ENCODE measurements at places on chromosomes 3 and 15.
A peak's percentile ranks its signal among the peaks of the same experiment; 100 is the strongest.

DNA sequence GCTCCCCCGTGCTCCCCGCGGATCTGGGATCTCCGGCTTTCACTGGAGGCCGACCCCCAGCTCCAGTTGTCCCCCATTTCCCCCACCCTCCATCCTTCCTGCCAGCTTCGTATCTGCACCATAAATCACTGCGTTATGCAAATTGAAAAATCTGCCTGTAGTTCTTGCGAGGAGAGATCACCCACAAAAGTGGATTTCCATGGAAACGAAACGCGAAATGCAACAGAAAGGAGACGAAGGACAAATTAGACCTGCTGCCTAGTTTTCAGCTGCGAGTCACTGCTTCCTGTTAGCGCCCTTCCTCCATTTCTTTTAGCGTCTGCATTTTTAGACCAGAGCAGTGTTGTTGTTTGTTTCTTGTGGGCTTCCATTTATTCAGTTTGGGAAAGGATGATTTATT, 127.1 kb upstream of the ATP10A start:
- no peak for DNase-seq

DNA sequence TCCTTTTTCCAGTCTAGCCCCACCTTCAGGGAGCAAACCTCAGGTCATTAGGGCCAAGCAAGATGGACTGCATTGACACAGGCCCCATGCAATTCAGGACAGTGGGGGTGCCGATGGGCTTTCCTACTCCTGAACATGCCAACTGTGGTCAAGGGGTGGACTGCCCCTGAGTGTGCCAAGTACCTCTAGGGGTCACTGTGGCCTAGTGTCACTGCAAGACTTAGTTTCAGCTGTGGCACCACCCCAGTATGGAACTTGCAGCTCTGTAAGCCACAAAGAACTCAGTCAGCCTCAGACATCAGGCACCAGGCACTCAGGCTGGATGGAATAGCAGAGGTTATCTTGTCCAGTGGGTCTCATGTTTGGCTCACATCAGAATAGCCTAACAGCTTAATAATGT, 32.3 kb downstream of the EXOG start:
- no peak for DNase-seq

GRCh38 chr3:9776896-9777693, 7.3 kb upstream of the CAMK1 start:
- DNase-seq, result no peak

GRCh38 chr15:100601617-100602063, 344 bp downstream of the LINS1 start:
- DNase-seq, result no peak

- no peak for DNase-seq
These were observed 11.2 kb downstream of the SH2D7 start for GRCh38 chr15:78103406-78104118.

GRCh38 chr3:185457376-185457775, 41.5 kb downstream of the TMEM41A start:
- DNase-seq, result no peak

DNA sequence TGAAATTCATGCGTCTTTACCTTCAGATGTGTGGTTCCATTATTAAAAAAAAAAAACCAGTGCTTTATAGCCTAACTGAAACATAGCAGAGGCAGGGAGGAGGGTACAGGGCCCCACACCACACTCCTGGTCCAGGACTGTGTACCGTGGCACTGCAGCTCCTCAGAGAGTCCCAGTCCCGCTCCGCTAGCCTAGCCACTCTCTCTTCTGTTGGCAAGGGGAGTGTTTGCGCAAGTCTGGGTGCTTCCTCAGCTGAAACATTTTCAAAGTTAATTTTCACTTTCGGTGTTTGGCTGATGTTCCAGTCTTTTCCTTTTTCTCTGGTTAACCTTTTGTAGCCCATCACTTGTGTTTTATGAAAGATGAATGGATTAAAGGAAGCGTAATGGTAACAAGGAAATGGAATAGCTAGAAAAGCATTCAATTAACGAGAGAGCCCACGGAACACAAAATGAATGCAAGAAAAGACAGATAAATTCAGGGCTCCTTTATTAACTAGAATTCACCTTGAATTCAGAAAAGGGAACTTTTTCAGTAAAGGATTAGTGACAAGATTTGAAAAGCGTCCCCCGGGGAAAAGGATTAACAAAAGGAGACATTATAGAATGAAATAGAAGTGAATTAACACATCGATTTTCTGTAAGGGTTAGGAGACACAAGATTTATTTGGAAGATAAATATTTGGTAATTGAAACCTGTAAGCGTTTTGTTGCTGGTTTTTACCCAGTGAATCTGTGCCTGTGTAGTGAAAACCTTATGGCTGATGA, 177.0 kb downstream of the CACNA2D3 start:
- DNase-seq, result no peak

- no peak for DNase-seq
These were observed 299.3 kb upstream of the LYSMD4 start for GRCh38 chr15:100032358-100033085.

GRCh38 chr3:183664913-183665381, 29.5 kb downstream of the KLHL24 start:
- no peak for DNase-seq

DNA sequence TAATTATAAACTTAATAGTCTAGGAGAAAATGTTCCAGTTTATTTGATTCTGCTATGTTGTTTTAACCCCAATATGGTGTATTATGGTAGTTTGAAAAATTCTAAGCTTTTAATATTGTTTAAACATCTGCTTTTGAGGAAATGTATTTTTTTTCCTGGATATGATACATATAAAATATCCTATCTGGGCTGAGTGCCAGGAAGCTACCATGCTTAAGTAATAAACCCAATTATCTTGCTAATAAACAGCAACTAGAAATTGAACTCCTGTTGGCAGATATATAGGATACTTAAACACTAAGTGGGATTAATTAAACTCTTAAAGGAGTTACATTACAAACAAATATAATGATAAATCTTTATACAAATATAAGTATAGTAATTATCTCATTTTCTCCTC, 293.7 kb upstream of the GRM7 start:
- DNase-seq, result no peak

DNA sequence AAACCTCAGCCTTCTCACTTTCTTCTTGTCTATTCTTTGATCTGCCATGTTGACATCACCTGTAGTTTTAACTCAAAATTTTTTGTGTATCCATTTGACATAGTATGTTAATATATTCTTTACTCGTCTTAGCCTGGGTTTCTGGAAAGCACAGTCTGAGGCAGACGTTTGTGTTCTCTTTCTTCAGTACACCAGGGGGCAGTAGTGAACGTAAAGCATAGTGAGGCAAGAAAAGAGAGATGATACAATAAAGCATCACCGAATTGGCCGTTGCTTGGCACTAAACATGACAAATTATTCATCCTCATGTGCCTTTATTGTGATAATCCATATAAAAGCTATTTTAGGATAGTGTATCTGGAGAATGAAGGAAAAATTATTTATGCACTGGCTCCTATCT, 141.0 kb upstream of the MYRIP start:
- peak; percentile 59 for DNase-seq

DNA sequence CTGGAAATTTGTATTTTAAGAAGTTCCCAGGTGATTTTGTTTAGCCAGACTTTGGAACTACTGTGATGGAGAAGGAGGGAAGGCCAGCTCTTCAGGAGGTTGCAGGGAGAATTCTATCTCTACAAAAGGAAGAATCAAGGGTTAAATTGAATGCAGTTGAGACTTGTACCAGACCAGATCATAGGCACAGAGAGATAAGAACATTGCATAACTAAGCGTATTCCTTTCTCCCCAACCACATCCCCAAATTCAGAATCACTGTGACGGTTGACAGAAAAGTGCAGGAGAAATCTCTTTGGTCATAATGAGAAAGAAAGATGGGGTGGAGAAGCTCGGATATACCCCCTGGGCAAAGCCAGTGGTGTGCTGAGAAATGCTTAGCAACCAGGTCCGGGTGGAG, 7.2 kb downstream of the PLD1 start:
- DNase-seq, result no peak

DNA sequence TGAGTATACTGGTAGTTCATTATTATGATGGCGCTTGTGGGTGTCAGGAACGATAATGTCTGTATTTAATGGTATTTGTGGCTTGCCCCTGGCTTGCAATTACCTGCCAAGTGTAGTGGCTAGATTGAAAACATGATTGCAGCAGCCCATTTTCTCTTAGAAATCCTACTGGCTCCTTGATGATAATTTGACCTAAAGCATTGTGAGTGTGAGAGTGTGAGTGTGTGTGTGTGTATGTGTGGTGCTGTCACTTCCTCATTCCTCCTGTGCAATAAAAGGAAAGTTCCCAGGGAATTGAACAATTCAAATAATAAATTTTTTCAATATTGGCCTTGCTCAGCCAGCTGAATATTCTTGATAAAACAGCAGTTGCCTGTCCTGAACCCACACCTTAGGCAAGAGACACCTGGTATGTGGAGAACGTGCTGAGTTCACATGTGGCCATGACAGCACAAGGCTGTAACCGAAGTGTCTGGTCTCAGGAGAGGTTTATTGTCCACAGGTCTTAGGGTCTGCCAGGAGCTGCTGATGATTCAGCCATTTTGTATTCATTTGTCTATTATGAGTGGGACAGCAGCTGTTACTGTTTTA, 193.3 kb downstream of the CD47 start:
- no peak for DNase-seq

GRCh38 chr15:73569361-73569760, 63.8 kb downstream of the NPTN start:
- DNase-seq, result no peak

DNA sequence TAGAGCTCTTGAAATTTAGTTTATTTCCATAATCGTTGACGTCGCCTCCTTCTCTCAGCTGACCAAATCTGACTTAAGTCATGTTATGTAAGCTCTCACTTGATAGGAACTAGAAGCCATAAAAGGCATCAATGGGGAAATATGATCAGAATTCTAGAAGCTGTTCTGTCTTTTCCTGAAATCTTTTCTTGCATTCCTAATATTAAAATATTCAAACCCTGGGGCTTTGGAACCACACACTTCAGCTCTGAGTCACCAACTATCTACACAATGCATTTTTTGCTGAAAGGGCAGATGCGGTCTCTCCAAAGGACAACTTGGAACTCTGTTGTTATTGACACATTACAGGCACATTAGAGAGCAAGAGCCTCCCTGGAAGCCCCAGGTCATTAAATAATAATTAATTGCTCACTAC, 91.3 kb downstream of the LARS2 start:
- DNase-seq, result no peak

DNA sequence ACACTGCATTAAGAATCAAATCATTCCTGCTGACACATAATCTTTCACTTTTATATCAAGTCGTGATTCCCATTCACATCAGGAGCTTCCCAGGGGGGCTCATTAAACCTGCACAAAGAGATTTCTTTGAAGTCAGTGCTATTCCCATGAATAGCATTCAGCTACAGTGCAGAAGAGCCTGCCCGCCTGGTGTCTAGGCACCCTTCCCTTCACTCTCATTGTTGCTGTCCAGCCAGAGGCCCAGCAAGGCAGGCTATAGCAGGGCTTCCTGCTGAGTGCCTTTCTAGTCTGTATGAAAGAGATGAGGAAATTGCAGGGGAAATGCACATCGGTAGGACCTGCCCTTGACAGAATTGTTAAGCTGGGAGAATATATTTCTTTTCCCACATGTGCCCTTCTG, 4.5 kb upstream of the GJD2 start:
- DNase-seq, result no peak

- DNase-seq, result no peak
These were observed 140.3 kb downstream of the TBC1D5 start for GRCh38 chr3:17602126-17602525.

DNA sequence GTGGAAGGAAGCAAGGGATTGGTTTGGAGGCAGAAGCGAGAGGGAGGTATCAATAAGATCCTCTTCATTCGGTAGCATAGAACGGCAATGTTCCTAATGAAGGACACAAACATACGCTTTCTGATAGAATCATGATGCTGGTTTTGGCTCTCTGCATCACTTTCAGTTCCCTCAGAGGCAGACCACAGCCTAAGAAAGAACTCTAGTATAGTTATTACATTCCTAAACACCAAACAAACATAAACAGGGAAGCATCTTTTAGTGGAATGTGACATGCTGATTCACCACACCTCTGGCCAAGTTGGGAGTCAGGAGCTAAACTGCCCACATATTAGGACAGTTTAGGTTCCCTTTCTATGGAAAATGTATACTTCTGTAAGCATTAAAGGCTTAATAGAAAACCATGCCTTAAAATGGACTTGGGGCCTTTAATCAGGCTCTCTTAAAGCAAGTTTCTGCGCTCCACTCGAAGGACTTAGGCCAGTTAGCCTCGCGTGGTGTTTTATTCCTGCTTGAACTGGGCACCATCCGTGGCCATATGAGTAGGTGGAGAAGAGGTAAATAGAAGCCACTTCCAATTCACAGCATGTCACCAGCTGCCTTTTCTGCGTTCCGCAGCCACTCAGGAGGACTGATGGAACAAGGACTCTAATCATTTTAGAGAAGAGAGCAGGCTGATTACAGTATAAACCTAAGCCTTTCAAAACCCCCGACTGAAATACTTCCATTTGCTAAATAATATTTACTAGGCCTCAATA, 53.7 kb downstream of the CD47 start:
- DNase-seq, result no peak

DNA sequence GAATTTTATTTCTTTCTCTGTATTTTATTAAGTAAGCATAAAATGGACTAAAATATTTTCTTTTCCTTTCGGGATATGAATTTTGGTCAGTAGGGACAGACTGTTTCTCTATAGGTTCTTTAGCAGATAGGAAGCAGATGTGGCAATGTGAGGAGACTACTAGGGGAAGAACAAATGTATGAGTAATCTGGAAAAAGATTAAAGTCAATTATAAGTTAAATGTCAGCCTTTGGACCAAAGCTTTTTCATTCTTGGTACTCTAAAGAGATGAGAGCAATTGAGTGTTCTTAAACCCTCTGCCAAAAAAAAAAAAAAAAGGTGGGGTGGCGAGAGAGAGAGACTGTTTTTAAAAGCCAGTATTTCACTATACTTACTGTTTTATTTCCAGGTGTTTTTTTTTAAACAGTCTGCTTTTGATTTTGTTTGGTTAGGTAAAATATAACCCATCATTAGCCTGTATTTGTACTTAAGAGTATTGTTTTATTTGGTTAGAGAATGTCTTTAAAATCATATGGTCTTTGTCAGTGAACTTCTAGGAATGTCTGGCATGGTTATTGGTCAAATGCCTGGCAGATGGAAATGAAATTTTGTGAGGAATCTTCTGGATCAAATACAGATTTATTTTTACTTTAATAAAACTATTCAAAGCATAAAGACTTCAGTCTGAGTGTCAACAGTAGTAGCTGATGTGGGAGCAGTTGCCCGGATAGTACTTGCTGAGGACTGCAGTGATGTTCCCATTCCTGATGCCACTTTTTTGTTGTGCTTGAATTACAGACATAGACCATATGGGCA, 63.8 kb downstream of the LRRC49 start:
- DNase-seq, result no peak

- DNase-seq, result no peak
These were observed 1.1 kb upstream of the CEMIP start for GRCh38 chr15:80777826-80778620.

- DNase-seq, result no peak
These were observed 175.6 kb downstream of the SMAD6 start for GRCh38 chr15:66877477-66878271.

Data from midbrain (tissue), 1 donor.